Activated CD8-positive, alpha-beta T cell treated with anti-CD3 and anti-CD28 coated beads, Interleukin-2, amount 10 ng/mL, durations not matched to agents 7 days and 5 days (primary cell): ENCODE measurements at places on chromosomes 16 and 17. TPM values are rescaled to one million over a fixed set of nuclear protein-coding genes. Genes with fewer than 3 reads are reported as not detected.

EXOC3L1 gene
- not detected for total RNA-seq

RNU2-1 gene
- 6,708 TPM for total RNA-seq

DNASE1 gene
- 45.7 TPM for total RNA-seq

ATP6V0A1 gene
- 2.1 TPM for total RNA-seq

GRCh38 chr17:41538565-41538991 lies 10.5 kb upstream of the KRT19 start:
- no peaks in the 10 kb centered on the region for H3K36me3 ChIP-seq
- no peak overlapping the region for H3K4me3 ChIP-seq
- H3K27me3 ChIP-seq: peaks cover 8% of the 10 kb centered on the region
- no peak for DNase-seq
- no peak overlapping the region for H3K27ac ChIP-seq
- H3K4me1 ChIP-seq: no peaks in the 10 kb centered on the region

DNA sequence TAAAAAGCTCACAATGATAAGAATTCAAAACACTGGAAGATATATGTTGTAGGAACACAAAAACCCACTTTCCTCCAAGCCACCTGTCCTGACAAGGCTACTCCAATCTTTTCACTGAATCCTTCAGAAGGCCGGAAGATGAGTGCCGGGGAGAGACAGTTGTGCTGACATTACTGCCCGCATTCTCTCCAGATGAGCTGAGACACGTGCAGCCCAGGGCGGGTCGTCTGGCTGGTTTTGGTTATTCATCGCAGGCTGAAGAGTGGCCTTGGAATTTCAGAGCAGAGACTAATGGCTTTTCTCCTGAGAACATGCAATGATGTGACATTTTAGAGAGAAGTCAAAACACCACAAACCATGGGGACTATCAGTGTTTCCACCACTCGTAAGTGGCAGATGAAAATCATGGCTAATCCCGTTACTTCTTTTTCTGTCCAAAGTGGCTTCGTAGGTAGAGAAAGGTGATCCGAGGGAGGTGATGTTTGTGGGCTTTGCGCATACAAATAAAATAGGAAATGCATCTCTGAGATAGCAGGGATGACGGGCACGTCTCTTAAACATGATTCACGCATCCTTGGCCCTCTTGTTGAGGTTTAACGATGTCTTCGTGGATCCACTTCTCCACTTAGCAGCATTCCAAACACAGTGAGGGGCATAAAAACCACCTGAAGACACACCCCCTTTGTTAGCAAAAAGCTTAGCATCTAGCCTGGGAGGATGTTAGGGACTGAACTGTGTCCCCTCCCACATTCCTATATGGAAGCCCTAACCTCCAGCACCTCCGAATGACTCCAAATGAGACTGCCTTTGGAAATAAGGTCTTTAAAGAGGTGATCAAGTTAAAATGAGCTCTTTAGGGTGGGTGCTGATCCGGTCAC lies 134.0 kb downstream of the IRX3 start:
- H3K4me3 ChIP-seq: no peak overlapping the region
- no peak for DNase-seq
- no peaks in the 10 kb centered on the region for H3K4me1 ChIP-seq
- no peaks in the 10 kb centered on the region for H3K36me3 ChIP-seq
- no peak overlapping the region for H3K27ac ChIP-seq
- H3K27me3 ChIP-seq: no peaks in the 10 kb centered on the region

- H3K36me3 ChIP-seq: no peaks in the 10 kb centered on the region
- H3K4me1 ChIP-seq: no peaks in the 10 kb centered on the region
- H3K4me3 ChIP-seq: no peak overlapping the region
- H3K27ac ChIP-seq: no peak overlapping the region
- DNase-seq: no peak
- H3K27me3 ChIP-seq: peaks cover 17% of the 10 kb centered on the region
Measured at GRCh38 chr17:5826384-5826783, 242.1 kb upstream of the NLRP1 start.

DNA sequence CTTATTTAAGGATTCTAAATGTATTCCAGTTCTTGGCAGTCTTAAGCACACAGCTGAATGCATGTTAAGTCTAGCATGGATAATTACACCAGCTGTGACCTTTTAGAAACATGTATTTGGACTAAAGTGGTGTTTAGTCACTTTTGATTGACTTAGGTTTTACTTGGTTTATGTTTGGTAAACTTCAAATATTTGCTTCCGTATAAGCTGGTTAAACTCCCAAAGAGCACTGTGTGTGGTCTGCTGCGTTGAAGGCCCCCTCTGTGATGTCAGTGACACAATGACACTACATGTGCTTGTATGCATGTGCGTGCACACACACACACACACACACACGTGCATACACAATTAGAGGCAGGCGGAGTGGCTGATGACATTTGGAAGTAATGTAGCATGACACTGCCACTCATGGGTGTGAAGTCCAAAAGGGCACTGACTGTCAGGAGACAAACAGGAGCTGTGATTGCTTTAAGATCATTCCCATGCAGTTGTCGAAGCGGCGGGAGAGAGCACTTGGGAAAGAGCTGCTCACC lies 156.1 kb upstream of the CDH13 start:
- H3K4me3 ChIP-seq: no peak overlapping the region
- H3K27me3 ChIP-seq: no peaks in the 10 kb centered on the region
- H3K36me3 ChIP-seq: no peaks in the 10 kb centered on the region
- H3K27ac ChIP-seq: no peak overlapping the region
- H3K4me1 ChIP-seq: no peaks in the 10 kb centered on the region

DNA sequence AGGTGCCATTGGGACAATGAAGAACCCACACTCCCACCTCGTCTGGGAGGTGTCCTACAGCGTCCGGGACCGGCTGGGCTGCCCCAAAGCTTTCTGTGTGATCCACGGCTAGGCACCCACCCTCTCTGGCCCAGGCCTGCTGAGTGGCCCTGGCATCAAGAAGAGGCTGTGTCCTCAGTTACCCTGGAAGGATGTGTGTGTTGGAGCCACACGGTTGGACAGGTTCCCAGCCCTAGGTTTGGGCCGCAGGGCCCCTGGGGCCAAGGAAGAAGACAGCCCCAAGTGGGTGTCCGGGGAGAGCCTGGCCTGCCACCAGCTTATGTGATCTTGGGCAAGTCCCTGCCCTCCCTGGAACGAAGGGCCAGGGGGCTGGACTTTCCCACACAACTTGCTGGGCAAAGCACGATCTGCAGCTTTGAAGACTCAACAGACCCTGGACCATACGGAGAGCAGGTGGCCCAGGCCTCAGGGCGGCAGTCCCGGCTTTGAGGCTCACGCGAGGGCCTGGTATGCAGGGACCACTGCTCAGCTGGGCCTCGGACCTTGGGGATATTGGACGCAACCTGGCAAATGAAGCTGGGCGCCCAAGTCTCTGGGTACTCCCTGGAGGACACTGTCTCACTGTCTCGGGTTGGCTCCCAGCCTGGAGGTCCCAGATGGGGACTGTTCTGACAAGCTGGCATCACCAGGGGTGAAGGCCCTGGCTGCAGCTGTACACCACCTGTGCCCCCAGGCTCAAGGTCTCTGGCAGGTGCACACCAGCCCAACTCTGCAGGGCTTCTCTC lies 17.5 kb downstream of the MYBBP1A start:
- no peak overlapping the region for H3K4me3 ChIP-seq
- peaks cover 13% of the 10 kb centered on the region for H3K36me3 ChIP-seq
- H3K27me3 ChIP-seq: no peaks in the 10 kb centered on the region
- peaks cover 14% of the 10 kb centered on the region for H3K4me1 ChIP-seq

DNA sequence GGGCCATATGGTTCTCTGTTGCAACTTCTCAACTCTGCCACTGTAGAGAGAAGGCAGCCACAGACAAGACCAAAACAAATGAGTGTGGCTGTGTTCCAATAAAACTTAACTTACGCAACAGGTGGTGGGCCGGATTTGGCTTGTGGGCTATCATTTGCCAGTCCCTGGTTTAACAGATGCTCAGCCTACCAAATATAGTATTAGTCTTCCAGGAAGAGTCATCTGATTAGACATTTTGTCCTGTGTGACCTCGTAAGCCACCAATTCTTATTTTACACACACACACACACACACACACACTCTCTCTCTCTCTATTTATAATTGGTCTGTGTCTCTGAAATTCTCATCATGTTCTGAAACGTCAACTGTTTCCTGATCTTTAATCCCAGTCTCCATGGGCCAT lies 245.9 kb downstream of the XYLT1 start:
- H3K36me3 ChIP-seq: peaks cover 75% of the 10 kb centered on the region
- peaks cover 65% of the 10 kb centered on the region for H3K4me1 ChIP-seq

- DNase-seq: no peak
- peaks cover 23% of the 10 kb centered on the region for H3K27me3 ChIP-seq
- H3K4me3 ChIP-seq: no peak overlapping the region
- H3K36me3 ChIP-seq: no peaks in the 10 kb centered on the region
Measured at GRCh38 chr16:82040296-82040695, 5.2 kb downstream of the HSD17B2 start.

- no peaks in the 10 kb centered on the region for H3K4me1 ChIP-seq
- no peak overlapping the region for H3K4me3 ChIP-seq
- H3K27me3 ChIP-seq: no peaks in the 10 kb centered on the region
- no peaks in the 10 kb centered on the region for H3K36me3 ChIP-seq
Measured at GRCh38 chr16:59543641-59544040, 809.5 kb upstream of the GOT2 start.

- no peak overlapping the region for H3K27ac ChIP-seq
- H3K27me3 ChIP-seq: no peaks in the 10 kb centered on the region
- no peak for DNase-seq
- no peaks in the 10 kb centered on the region for H3K36me3 ChIP-seq
- no peak overlapping the region for H3K4me3 ChIP-seq
Measured at GRCh38 chr16:48632137-48632774, 22.3 kb upstream of the N4BP1 start.

DNA sequence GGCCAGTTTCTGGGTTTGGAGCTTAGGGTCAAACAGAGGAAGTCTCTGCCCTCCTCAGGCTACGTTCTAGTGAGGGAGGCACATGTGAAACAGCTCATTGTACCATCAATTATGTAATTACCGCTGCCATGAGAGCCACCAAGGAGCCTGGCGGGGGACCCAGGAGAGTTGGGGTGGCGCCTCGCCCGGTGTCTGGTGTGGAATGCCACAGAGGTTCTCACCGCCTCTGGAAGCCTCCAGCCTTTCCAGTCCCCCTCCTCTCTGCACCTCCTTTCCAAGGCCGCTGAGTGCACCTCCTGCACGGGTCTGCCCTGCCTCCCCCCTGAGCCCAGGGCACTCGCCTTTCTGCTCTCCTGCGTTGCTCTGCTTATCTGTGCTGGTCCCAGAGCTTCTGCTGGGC lies 51.4 kb downstream of the SREBF1 start:
- no peak overlapping the region for H3K4me3 ChIP-seq
- peaks cover 13% of the 10 kb centered on the region for H3K27me3 ChIP-seq
- H3K27ac ChIP-seq: peak overlapping the region; percentile 14
- H3K36me3 ChIP-seq: no peaks in the 10 kb centered on the region
- no peak for DNase-seq
- peaks cover 25% of the 10 kb centered on the region for H3K4me1 ChIP-seq

DNA sequence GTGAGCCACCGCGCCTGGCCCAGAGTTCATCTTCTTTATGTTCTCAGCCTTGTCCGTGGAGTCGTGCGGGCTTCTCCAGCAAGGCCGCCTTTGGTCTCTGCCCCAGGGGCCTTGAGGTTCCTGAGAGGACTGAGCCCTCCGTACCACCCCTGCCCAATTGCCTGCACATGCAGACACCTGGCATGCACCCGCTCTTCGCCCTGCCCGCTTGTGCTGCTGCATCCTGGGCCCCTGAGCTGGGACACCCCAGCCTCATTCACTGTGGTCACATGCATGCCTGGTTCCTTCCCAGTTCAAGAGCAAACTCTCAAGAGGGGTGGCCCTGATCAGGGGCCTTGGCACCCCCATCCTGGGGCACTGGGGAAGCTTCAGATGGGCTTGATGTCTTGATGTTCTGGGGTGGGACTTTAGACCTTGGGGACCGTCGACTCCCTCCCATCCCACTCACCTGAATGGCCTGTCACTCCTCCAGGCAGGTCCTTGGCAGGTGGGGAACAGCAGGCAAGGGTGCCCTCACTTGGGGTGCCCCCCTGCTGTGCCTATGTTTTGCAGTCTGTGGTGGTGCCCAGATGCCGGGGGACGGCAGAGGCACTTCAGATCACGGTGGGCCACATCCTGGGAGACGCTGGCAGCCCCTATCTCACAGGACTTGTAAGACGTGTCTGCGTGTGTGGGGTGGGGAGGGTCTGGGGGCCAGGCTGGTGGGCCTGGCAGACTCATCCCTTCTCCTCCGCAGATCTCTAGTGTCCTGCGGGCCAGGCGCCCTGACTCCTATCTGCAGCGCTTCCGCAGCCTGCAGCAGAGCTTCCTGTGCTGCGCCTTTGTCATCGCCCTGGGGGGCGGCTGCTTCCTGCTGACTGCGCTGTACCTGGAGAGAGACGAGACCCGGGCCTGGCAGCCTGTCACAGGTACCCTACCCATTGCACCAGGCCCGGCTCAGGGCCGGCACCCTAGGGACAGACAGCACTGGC lies 12.7 kb upstream of the SPNS2 start:
- peak overlapping the region; percentile 87 for H3K27ac ChIP-seq
- H3K27me3 ChIP-seq: no peaks in the 10 kb centered on the region
- peaks cover 55% of the 10 kb centered on the region for H3K4me1 ChIP-seq
- peaks cover 24% of the 10 kb centered on the region for H3K36me3 ChIP-seq
- peak overlapping the region; percentile 93 for H3K4me3 ChIP-seq

DNA sequence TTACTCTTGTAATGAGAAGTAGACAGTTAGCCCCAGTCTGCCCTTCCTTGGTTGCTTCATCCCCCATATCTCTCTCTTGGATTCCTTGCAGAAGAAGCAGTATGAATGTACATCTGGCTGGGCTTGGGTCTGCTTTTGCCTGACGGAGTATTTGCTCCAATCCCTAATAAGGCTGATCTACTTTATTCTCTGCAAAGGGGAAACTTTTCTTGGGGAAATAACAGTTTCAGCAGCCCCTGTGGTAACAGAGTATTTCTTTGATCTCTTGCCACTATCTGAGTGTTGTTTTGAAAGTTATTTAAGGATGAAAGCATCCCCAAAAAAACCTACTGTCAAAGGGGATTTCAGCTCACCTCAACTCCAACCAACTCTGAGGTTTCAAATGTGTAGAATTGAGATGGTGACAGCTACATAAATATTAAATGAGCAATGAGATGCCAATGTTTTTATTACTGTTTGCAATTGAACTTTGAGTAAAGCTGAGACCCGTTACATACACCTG lies 168.9 kb upstream of the NOG start:
- H3K27me3 ChIP-seq: no peaks in the 10 kb centered on the region
- H3K4me3 ChIP-seq: no peak overlapping the region
- H3K27ac ChIP-seq: no peak overlapping the region
- H3K36me3 ChIP-seq: no peaks in the 10 kb centered on the region
- peaks cover 8% of the 10 kb centered on the region for H3K4me1 ChIP-seq
- no peak for DNase-seq

- no peaks in the 10 kb centered on the region for H3K27me3 ChIP-seq
- H3K4me1 ChIP-seq: no peaks in the 10 kb centered on the region
- no peak for DNase-seq
- peaks cover 2% of the 10 kb centered on the region for H3K36me3 ChIP-seq
- no peak overlapping the region for H3K4me3 ChIP-seq
- H3K27ac ChIP-seq: no peak overlapping the region
Measured at GRCh38 chr16:27625050-27625697, 75.2 kb downstream of the KATNIP start.

DNA sequence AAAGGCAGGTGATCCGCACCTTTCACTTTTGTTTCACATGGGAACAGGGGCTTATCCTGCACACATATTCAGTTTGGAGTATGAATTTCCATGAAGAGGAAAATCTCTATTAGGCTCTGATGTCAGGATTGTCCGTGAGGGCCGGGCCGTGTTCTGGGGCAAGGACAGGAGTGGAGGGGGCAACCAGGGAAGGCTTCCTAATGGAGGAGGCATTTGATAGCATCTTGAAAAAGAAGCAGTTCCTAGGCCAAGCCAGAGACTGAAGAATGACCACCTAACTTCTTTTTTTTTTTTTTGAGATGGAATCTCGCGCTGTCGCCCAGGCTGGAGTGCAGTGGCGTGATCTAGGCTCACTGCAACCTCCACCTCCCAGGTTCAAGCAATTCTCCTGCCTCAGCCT lies 174.2 kb downstream of the SEC14L1 start:
- peaks cover 13% of the 10 kb centered on the region for H3K4me1 ChIP-seq
- DNase-seq: no peak
- H3K36me3 ChIP-seq: no peaks in the 10 kb centered on the region
- no peak overlapping the region for H3K27ac ChIP-seq
- H3K27me3 ChIP-seq: peaks cover 2% of the 10 kb centered on the region
- no peak overlapping the region for H3K4me3 ChIP-seq
